ENCODE measurements at places on chromosomes 1 and 21.

GRCh38 chr1:43691871-43692815, 15.2 kb upstream of the ST3GAL3 start:
- DNase-seq = peak; percentile 66

- DNase-seq = no peak
These were observed 98.4 kb upstream of the USP25 start for GRCh38 chr21:15631342-15631741.

DNA sequence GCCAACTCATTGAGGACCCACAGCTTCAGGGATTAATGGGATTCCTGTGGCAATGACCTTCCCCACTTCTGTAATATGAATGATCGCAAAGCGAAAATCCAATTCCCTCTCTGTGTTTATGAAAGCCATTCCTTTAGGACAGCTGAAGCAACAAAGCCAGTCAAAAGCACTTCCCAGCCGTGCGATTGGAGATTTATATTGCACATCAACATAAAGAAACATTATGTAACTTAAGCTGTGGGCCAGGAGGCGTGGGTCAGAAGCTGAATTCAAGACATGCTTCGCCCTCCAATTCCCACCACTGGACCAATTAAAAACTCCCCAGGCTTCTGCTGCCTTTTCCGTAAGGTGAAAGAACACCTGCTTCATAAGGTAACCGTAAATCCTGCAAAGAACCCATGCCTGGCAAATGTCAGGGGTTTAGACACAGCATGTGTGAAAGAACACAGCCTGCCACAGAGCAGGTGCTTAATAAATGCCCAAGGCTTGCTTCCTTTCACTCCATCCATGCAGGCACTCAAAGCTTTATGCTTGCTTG, 138.9 kb upstream of the SOD1 start:
- no peak for DNase-seq

DNA sequence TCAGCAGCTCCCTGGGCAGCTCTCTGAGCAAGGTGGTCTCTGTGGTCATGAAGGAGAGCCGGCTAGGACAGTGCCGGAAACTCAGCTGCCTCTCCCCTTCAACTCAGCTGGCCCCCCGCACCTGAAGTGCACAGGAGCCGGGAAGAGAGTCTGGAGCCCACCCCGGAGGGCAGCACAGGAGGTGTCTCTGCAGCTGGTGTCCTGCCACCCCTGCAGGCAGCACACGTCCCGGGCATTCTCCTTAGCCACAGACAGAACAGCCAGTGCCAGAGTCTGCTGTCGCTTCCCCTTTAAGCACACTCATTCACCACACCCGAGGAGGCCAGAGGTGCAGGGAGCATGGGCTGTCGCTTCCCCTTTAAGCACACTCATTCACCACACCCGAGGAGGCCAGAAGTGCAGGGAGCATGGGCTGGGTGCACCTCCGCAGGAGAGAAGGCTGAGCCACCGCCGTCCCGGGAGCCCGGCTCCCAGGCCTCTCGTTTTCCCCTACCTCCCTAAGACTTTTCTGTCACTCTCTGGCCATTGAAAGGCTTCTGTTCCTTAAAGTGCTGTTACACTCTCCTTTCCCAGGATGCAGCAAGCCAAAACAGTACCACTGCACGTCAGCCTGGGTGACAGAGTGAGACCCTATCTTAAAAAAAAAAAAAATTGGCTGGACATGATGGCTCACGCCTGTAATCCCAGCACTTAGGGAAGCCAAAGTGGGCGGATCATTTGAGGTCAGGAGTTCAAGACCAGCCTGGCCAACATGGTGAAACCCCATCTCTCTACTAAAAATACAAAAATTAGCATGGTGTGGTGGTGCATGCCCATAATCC, 16.9 kb upstream of the SAMD11 start:
- DNase-seq = no peak

GRCh38 chr1:8015036-8015808, 10.9 kb downstream of the ERRFI1 start:
- DNase-seq = peak; percentile 94

DNA sequence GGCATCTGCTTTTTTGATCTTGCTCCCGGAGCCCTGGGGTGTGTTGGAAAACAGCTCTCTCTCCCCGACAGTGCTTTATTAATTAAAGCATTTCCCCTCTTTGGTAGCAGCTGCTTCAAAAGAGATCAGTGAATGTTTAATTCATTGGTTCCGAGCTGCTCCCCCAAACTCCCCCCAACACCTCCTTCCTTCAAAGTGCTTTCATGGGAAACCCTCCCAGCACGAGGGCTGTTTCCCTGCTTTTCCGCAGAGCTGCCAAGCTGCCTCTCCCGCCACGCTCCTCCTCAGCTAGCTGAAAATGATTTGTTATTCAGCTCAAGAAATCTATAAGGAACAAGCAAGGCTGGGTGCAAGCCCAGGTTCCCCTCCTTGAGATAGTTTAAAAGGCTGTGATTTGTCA, 40.0 kb upstream of the DISP3 start:
- no peak for DNase-seq

- DNase-seq = no peak
These were observed 12.2 kb downstream of the SH3BP5L start for GRCh38 chr1:248813546-248813945.

- DNase-seq = no peak
These were observed 226.7 kb upstream of the POU3F1 start for GRCh38 chr1:38273196-38273804.

DNA sequence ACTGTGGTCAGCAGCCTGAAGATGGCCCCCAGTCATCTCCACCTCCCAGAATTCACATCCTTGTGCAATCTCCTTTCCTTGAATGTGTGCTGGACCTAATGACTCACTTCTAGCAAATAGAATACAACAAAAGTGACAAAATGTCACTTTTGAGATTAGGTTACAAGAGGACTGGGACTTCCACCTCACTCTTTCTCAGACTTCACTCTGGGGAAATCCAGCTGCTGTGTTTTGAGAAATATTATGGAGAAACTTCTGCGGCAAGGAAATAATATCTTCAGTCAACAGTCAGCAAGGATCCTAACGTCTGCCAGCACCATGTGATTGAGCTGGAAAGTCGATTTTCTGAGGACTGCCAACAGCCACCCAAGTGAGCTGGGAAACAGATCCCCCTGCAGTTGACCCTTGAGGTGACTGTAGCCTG, 70.5 kb upstream of the GADD45A start:
- DNase-seq = no peak

DNA sequence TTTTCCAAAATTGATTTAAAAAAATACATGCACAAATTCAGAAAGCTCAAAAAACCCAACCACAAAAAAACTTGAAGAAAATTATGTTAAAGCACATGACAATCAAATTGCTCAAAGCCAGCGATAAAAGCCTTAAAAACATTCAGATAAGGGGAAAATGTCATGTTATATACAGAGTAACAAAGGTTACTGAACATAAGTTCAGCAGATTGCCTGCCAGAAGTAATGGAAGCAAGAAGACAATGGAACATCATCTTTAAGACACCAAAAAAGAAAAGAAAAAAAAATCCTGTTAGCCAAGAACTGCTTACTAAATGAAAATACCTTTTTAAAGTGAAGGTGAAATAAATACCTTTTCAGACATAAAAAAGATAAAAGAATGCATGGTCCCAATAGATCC, 147.2 kb upstream of the SGIP1 start:
- no peak for DNase-seq

GRCh38 chr1:233144434-233144833, 151.1 kb downstream of the PCNX2 start:
- no peak for DNase-seq

DNA sequence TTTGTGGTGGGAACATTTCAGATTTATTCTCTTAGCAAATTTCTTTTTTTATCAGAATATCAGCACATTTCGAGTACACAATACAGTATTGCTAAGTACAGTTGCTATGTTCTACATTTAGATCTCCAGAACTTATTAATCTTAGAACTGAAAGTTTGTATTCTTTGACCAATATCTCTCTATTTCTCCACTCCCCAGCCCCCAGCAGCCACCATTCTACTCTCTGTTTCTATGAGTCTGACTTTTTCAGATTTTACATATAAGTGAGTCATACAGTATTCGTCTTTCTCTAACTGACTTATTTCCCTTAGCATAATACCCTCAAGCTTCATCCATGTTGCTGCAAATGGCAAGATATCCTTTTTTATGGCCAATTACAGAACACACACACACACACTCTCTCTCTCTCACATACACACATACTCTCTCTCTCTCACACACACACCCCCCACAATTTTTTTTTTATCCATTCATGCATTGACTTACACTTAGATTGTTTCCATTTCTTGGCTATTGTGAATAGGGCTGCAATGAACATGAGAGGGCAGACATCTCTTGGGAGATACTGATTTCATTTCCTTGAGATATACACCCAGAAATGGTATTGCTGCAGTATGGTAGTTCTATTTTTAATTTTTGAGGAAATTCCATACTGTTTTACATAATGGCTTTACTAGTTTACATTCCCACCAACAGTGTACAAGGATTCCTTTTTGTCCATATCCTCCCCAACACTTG, 15.7 kb downstream of the RPTN start:
- no peak for DNase-seq

- DNase-seq = no peak
These were observed 17.1 kb upstream of the SPSB1 start for GRCh38 chr1:9275567-9276034.

GRCh38 chr1:159900086-159900680, at the start of gene CFAP45:
Gene CFAP45 (minus strand): TSS chr1:159900165. CDS start chr1:159900098, 67 bp downstream.
- no peak for DNase-seq

GRCh38 chr1:212545941-212546635, 62.5 kb upstream of the ATF3 start:
- DNase-seq = peak; percentile 67

Data from pons (tissue), 1 donor.